Effector CD8-positive, alpha-beta T cell (primary cell): ENCODE measurements at places on chromosomes 2 and 18.

- DNase-seq: no peak
Observed at GRCh38 chr2:191265311-191266170, 20.3 kb downstream of the MYO1B start.

- no peak for DNase-seq
Observed at GRCh38 chr18:54822872-54823845, 5.1 kb upstream of the RAB27B start.

GRCh38 chr2:238574490-238575271 lies 148.0 kb downstream of the ASB1 start:
- no peak for DNase-seq

DNA sequence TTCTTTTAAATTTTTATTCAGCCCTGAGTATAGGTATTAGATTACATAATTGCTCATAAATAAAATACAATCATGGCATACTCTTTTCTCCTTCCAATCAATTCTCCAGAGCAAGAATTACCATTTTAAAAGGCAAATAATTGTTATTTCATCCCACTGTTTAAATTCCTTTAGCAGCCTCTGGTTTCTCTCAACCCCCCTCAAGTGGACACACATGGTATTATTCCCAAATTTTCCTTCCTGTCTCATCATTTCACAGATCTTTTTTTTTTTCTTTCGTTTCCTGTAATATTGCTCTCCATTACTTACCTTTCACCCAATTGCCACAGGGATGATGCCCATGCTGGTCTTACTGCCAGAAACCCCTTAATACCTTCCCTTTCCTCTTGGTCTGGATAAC lies 385.2 kb downstream of the RIT2 start:
- DNase-seq: no peak

DNA sequence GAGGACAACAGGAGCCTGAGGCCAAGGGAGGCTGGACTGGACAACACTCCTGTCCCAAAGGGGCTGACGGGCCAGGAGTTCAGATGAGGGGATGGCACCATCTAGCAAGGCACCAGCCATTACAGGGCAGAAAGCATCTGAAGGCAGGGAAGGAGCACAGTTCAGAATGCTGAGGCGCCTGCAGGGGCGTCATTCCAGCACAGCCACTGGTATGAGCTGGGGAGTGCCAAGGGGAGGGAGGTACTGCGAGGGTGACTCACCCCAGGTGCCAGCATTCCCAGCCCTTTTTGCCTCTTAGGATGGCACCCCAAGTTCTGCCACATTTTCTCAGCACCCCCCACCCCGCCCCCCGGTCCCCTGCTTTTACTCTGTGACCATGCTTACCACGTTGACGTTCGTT lies 129.8 kb upstream of the EPAS1 start:
- DNase-seq: no peak

GRCh38 chr2:196592911-196593881 lies 46.3 kb upstream of the CCDC150 start:
- DNase-seq: no peak

DNA sequence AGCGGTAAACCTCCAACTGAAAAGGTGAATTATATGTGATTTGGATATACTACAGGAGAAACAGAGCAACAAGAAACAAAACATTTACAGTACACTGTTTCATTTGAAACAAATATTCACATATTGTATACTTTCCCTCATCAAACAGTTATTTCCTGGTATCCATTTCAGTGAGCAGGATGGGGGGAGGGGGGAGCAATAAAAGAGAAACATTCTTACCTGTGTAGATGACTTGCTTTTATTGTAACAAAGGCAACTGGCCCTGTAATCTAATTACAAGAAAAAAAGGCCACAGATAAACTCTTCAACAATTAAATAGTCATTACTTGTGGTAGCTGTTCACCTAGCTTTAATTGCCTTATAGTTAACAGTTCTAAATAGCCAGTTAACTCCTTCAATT lies 3.9 kb upstream of the PPP1CB start:
- DNase-seq: no peak

DNA sequence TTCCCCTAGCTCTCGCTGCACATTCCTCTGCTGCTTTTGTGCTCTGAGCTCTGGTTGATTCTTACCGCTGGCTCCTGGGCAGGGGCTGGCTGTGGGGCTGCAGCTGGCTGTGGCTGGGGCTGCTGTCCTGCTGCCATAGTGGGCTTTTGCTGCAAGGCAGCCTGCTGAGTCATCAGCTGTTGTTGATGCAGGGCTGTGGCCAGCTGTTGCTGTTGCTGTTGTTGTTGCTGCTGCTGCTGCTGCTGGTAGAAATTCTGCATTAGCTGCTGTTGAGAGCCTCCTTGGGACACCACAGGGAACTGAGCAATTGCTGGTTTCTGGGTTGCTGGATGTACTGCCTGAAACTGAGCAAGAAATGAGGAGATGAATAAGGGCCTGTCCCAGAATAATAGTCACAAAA lies 77.2 kb upstream of the NFU1 start:
- DNase-seq: no peak

GRCh38 chr2:147222506-147222905 lies 622.3 kb upstream of the ACVR2A start:
- DNase-seq: no peak
